Adrenal gland (tissue), 19 donors: ENCODE measurements at places on chromosomes 1 and 21.

GRCh38 chr1:41612953-41613352 lies 128.5 kb upstream of the EDN2 start:
- H3K36me3 ChIP-seq: no peaks in the 10 kb centered on the region
- DNase-seq: no peak
- H3K27me3 ChIP-seq: no peaks in the 10 kb centered on the region
- H3K4me3 ChIP-seq: no peak overlapping the region

GRCh38 chr1:4018466-4019146 lies 118.5 kb upstream of the C1orf174 start:
- no peaks in the 10 kb centered on the region for H3K4me1 ChIP-seq
- no peak overlapping the region for H3K4me3 ChIP-seq
- no peak for DNase-seq
- peaks cover 4% of the 10 kb centered on the region for H3K27me3 ChIP-seq
- H3K27ac ChIP-seq: no peak overlapping the region
- no peaks in the 10 kb centered on the region for H3K36me3 ChIP-seq

DNA sequence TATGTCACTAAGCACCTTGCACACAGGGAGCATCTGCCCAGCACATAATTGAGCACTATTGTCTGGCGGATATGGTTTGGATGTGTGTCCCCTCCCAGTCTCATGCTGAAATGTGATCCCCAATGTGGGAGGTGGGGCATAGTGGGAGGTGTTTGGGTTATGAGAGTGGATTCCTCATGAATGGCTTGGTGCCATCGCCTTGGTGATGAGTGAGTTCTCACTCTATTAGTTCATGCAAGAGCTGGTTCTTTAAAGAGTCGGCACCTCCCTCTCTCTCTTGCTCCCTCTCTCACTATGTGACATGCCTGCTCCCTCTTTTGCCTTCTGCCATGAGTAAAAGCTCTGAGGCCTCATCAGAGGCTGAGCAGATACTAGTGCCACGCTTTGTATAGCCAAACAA lies 9.5 kb downstream of the CTSK start:
- no peak overlapping the region for H3K4me3 ChIP-seq
- no peak for DNase-seq
- no peaks in the 10 kb centered on the region for H3K27me3 ChIP-seq
- no peaks in the 10 kb centered on the region for H3K4me1 ChIP-seq
- peaks cover 42% of the 10 kb centered on the region for H3K36me3 ChIP-seq

DNA sequence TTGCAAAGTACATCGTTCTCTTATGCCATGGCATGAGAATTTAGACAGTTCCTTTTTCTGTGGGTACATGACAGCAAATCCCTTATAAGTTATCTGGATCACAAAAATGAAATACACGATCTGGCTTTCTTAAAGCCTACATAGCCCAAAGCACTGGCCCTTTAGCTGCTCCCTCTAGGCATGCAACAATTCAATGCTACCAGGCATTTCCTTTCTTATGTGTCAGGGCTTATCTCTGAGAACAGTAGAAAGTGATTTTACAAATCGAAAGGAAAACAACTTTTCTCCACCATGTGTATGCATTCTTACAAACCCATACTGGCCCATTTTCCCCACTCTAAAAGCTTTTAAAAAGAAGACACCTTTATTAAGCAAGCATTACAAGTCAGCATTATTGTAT lies 139.7 kb downstream of the GRIK1 start:
- H3K27ac ChIP-seq: no peak overlapping the region
- no peaks in the 10 kb centered on the region for H3K4me1 ChIP-seq
- DNase-seq: no peak
- H3K36me3 ChIP-seq: no peaks in the 10 kb centered on the region
- no peaks in the 10 kb centered on the region for H3K27me3 ChIP-seq

DNA sequence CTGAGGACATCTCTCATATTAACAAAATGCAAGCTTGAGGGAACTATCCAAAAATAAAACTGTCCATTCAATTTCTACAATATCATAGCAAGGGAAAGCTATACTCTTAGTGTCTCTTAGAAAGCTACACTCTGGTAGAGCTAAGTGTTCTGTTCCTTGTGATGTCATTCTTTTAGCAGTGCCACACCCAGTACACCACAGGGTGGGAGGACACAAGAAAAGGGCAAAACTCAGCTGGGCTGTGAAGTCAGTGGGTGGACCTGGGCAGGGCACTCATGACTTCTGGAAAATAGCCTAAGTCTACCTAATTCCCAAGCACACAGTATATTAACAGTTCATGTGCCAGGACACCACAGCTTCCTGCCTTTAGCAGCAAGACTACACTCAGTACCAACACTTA lies 42.2 kb upstream of the TNFSF4 start:
- no peaks in the 10 kb centered on the region for H3K36me3 ChIP-seq
- no peak overlapping the region for H3K4me3 ChIP-seq
- no peaks in the 10 kb centered on the region for H3K27me3 ChIP-seq
- H3K4me1 ChIP-seq: no peaks in the 10 kb centered on the region
- H3K27ac ChIP-seq: no peak overlapping the region

DNA sequence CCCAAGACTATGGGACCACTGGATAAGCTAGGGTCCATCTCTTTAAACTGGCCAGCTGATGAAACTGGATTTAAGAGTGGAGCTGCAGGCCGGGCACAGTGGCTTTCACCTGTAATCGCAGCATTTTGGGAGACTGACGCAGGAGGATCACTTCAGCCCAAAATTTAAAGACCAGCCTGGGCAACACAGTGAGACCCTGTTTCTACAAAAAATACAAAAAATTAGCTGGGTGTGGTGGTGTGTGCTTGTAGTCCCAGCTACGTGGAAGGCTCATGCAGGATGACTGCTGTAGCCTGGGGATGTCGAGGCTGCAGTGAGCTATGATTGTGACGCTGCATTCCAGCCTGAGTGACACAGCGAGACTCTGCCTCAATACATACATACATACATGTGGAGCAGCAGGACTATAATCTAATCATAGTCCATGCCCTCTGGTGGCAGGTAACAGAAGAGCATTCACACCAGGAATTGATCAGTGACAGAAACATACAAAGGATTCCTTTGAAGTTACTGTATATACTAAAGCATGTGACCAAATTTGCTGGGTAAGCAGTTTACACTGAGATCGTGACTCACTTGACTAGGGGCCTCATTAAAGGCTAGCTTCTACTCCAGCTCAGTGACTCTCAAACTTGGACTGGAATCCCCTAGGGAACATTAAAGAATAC lies 101.5 kb upstream of the SLFNL1 start:
- H3K36me3 ChIP-seq: no peaks in the 10 kb centered on the region
- no peaks in the 10 kb centered on the region for H3K27me3 ChIP-seq
- no peak overlapping the region for H3K27ac ChIP-seq
- H3K4me3 ChIP-seq: no peak overlapping the region
- DNase-seq: no peak
- no peaks in the 10 kb centered on the region for H3K4me1 ChIP-seq

DNA sequence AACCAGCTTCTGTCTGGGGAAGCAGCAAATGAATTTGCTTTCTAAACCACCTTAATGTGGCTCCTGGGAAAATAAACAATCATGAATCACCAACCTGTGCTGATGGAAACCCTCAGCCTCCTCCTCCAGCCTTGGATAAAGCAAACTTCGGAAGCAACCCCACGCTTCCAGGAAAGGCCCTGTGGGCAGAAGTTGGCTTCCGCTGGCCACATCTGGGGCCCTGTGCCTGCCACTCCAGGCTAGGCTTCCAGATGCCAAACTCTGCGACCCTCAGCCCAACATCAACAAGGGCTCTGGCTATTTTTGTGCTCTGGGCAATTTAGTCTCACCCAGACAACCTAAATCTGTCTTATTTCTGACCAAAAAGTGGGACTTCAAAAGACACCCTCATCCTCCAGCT lies 6.2 kb upstream of the OXCT2 start:
- H3K4me3 ChIP-seq: no peak overlapping the region
- H3K27ac ChIP-seq: no peak overlapping the region
- no peak for DNase-seq
- H3K4me1 ChIP-seq: no peaks in the 10 kb centered on the region
- no peaks in the 10 kb centered on the region for H3K36me3 ChIP-seq

DNA sequence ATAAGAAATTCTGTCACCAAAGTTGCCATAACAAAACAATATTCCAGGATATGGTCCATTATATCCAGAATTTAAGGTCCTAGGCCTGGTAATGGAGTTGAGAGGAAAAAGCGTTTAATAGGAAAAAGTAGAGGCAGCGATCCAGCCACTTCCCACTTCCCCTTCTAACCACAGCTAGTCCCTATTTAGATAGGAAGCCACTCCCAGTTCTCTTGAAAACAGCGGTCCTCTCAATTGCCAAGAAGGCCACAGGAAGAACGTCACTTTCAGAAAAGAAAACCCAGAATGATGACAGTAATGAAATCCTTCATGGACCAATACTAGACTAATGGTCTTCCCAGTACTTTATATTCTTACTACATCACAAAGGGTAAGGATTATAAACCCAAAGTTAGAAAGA lies 38.6 kb downstream of the ABL2 start:
- H3K4me3 ChIP-seq: no peak overlapping the region
- H3K27ac ChIP-seq: no peak overlapping the region
- no peaks in the 10 kb centered on the region for H3K36me3 ChIP-seq
- no peak for DNase-seq
- no peaks in the 10 kb centered on the region for H3K27me3 ChIP-seq
- H3K4me1 ChIP-seq: no peaks in the 10 kb centered on the region

GRCh38 chr1:185745165-185745564 lies 11.0 kb downstream of the HMCN1 start:
- no peaks in the 10 kb centered on the region for H3K4me1 ChIP-seq
- H3K36me3 ChIP-seq: no peaks in the 10 kb centered on the region
- no peaks in the 10 kb centered on the region for H3K27me3 ChIP-seq
- no peak for DNase-seq
- no peak overlapping the region for H3K4me3 ChIP-seq
